ENCODE measurements at places on chromosomes 11 and 22. TPM values are rescaled to one million over a fixed set of nuclear protein-coding genes. Genes with fewer than 3 reads are reported as not detected.

- no peak for DNase-seq
Observed at GRCh38 chr11:109933126-109933525, 160.1 kb upstream of the ZC3H12C start.

DNA sequence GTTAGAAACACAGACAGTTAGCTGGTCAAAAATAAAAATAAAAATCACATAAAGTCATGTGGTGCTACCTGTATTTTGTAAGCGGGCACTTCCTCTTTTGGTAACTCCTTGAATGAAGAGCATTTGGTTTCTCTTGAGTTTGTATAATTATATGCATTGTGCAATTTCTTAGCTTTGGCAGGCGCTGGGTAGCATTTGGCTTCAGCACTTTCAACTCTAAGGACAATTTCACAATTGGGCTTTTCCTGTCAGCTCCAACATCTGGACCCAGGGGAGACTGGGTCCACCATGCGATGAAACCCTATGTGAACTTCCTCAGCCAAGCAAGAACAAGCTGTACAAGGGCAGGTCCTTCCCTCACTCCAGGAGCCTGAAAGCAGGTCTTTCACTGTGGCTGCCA is 169.1 kb downstream of the RRAS2 start:
- peak; percentile 34 for DNase-seq

- DNase-seq: no peak
Observed at GRCh38 chr11:2320568-2321310, 18.9 kb downstream of the TSPAN32 start.

- no peak for DNase-seq
Observed at GRCh38 chr11:121996574-121996973, 119.4 kb downstream of the BLID start.

- peak; percentile 98 for DNase-seq
Observed at GRCh38 chr11:20002312-20003216, 157.7 kb downstream of the DBX1 start.

Gene EIF4ENIF1
- 7.1 TPM for total RNA-seq

Gene MAPK8IP1
- 1.4 TPM for total RNA-seq

Gene DDX25
- total RNA-seq: 0.10 TPM

Gene CHST1
- not detected for total RNA-seq

Measured in renal cortical epithelial cell (primary cell).